Fibroblast of skin of left quadriceps (primary cell): ENCODE measurements at places on chromosomes 2 and 18.

GRCh38 chr2:129301431-129301913 is 678.0 kb upstream of the RAB6C start:
- no peak for DNase-seq

DNA sequence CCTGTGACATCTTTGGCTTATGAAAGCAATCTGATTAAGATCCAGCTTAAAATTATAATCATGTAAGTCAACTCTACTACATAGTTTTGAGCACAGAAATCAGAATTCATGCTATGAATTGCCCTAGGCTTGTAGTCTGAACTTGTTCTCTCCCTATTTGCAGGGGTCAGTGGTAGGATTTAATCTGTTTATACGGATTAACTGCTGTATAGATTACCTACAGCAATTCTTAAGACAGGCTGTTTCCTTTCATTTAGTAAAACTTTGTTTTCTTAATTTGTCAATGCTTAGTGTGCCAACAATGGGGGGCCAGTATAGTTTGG is 287.9 kb downstream of the PDE11A start:
- DNase-seq: no peak

- DNase-seq: no peak
Observed at GRCh38 chr2:105607920-105608504, 136.7 kb upstream of the NCK2 start.

DNA sequence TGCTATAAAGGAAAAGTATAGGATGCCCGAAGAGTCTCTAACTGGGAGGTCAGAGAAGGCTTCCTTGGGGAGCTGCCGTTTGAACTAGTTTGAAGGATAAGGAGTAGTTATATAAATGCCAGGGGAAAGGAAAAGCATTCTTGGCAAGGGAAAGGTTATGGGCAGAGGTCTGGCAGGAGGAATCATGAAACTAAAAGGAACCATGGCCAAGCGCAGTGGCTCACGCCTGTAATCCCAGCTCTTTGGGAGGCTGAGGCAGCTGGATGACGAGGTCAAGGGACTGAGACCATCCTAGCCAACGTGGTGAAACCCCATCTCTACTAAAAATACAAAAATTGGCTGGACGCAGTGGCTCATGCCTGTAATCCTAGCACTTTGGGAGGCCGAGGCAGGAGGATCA is 100.6 kb upstream of the MSH2 start:
- no peak for DNase-seq

DNA sequence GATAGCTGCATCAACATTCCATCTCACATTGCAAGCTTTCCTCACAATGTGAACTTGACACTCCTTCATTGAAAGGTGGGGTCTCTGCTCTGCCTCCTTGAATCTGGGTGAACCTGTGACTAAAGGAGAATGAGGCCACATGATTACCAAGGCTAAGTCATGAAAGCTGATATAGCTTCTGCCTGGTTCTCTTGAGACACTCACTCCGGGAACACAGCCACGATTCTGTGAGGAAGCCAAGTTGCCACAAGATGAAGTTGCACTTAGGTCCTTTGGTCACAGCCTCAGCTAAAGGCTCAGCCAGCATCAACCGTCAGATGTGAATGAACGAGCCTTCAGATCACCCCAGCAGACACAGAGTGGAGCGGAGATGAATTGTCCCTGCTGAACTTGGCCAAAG is 94.7 kb upstream of the FAM136A start:
- DNase-seq: no peak

DNA sequence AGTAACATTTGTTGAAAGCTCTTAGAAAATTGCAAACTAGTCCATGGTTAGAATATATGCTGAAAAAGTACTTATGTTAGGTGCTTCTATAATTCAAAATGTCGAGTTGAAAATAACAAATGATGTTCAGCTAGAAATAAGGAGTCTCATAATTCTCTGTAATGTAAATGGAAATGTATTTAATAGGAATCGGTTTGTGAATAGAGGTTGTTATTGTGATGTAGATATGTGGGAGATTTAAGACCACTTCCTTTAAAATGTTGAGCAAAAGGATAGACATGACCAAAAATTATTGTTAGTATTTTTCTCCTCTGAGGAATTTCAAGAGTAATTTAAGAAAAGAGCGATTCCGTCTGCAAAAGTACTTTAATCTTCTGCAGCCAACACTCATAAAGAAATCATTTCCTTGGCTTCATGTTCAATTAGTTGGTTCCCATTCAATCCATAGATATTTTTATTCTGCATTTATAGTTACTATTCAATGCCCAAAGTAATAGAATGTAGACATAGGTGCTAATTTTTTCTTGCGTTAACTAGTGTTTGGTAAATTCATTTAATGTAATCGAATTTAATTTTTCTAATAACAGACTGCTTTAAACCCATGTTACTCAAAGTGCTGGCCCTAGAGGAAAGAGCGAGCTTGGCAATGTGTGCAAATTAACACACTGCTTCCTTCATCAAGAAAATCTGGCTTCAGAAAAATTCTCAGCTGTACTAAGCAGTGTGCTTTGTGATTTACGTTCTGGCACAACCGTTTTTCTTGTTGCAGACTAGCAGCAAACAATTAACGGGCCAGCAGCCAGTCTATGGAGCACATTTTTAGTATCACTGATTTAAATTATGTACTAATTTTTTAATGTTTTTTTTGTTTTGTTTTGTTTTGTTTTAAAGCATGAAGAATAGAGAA is 32.2 kb downstream of the FN1 start:
- no peak for DNase-seq

- DNase-seq: no peak
Observed at GRCh38 chr2:9750224-9751215, 92.8 kb upstream of the TAF1B start.

GRCh38 chr2:214265991-214266489 is 144.8 kb upstream of the VWC2L start:
- DNase-seq: no peak

DNA sequence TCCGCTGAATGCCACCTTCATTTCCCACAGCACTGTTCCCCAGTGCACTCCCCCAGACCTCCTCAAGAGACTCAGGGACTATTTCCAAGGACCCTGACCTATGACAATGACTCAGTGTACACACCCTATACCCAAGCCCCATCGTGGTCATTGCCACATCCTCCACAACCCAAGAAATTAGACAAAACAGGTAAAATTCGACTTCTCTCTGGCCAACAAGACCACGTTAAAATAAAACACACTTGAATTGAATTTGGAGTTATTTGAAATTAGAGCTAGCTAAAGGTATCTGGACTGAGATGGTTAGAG is 126.4 kb upstream of the NCK2 start:
- no peak for DNase-seq
